ENCODE measurements at places on chromosomes 11 and 22.

- DNase-seq, result no peak
These were observed 1.9 kb downstream of the LGALS2 start for GRCh38 chr22:37578002-37578401.

GRCh38 chr22:25668437-25668836, 73.6 kb upstream of the MYO18B start:
- peak; percentile 91 for DNase-seq

DNA sequence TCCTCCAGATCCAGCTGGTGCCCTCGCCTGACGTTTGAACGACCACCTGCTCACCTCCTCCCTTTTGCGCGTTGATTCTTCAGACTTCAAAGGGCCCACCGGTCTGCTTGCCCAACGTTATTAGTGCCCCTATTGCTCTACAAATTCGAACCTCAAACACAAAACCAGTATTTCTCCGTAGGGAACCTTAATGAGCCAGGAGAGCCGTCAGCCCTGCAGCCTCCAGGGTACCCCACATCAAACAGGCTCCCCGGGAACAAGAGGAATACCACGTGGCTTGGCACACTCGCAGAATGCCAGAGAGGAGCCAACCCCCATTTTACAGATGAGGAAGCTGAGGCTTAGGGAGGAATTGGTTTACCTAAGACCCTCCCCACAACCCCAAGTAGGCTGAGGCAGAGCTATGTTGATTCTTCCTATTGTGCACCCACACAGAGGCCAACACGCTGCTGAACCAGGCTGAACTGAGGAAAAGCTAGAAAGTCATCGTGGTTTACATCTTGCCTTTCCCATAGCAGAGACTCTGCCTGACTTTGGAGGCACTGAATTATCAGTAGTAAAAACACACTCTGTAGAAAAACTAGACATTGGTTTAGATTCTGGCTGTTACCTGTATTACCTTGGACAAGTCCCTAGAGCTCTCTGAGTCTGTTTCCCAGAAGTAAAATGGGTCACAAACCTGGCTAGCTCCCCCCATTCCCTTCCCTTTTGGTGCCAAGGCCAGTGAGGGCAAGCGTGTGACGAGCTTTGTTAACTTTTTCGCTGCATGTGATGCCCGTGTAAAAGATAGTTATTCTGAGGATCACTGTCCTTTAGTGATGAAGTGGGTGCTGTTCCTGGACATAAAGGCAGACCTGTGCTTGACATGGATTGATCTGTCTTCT, 764 bp downstream of the TKFC start:
- DNase-seq, result no peak

DNA sequence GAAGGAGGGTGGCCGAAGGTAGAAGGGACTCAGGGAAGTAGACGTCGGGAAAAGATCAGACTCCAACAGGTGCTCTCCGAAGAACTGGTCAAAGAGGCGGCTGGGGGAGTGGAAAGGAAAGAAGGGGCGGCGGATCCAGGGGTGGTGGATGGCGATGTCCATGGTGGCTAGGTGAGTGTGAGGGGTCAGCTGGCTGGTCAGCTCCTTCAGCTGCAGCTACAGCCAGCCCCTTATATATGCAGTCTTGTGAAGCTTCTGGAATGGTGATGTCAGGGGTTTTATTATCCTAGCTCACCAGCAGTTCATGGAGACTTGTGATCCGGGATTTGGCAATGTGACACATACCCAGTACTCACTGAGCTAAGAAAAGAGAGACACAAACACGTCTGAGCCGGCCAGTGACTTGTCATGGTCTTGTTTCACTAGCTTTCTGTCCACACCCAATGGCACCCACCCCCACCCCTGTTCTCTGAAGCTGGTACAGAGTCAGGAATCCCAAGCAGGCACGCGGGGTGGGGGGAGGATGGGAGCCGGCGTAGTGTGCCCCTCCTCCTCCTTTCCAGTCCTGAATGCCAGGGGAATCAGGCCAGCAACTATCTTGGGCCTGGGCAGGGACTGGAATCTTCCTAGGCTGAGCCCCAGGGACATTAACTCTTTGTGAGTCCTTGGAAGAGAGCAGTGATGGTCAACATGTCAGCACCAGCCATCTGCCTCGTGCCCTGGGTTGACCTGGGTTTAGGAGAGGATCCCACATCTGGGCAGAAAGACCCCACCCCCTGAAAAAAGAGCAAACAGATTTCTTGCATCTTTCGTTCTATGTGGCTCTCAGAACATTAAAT, at the start of gene CRYAB:
Gene CRYAB (minus strand): TSS at position 208 of the 839 bp plus-strand sequence. CDS start 46 bp downstream, at position 162.
- peak; percentile 92 for DNase-seq

- no peak for DNase-seq
These were observed 4.6 kb downstream of the MRGPRX2 start for GRCh38 chr11:19055905-19056304.

DNA sequence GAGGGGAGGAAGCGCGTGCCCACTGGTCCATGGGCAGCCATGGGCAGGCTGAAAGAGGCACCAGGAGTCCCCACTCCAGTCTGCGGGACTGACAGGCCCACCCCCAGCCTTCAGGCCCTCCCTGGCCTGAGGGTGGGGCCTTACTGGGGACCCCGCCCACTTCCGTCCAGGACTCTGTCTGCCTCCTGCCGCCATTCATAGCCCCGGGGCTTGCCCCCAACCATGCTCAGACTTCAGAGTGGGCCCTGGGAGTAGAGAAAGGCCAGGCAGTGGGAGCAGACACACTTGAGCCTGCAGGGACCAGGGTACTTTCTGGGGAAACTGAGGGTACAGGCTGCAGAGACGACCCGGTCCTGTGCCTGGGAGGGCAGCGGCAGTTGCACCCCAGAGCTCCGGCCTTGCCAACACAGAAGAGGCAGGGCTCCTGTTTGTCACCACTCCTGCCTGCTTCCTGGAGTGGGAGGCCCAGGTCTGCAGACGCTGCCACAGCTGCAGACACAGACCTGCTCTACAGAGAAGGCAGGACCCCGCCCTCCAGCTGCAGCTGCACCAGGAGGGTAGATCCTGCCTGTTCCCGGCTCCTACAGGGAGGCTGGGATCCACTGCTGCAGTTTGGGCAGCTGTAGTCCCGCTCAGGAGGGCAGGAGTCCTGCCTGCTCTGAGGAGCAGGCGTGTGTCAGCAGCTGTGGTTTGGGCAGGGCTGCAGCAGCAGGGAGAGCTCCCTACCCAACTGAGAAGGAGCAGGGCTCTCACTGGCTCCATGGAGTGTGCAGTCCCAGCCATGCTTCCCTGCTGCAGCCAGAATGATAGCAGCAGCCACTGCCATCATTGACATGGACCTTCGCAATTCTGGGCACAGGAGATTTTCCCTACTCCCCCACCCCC, 387.9 kb upstream of the ANO3 start:
- DNase-seq, result no peak

GRCh38 chr22:30903876-30904460, 64.6 kb downstream of the MORC2 start:
- no peak for DNase-seq

- no peak for DNase-seq
These were observed 27.6 kb upstream of the CAT start for GRCh38 chr11:34411111-34411510.

DNA sequence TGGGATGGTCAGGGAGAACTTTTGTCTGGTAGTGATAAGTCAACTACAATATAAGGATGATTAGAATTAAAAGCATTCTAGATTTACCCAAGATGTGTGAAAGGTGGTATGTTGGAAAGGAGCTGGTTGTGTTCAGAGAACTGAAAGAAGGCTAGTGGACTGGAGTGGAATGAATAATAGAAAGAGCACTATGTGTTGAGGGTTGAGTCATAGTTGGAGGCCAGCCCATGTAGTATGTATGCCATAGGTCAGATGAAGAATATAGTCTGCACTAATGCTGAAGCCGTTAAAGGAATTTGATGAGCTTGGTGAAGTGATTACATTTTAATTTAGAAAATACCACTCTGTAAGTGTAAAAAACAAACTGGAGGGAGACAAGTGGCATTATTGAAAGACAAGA, 514.1 kb downstream of the CNTN5 start:
- DNase-seq, result peak; percentile 37

DNA sequence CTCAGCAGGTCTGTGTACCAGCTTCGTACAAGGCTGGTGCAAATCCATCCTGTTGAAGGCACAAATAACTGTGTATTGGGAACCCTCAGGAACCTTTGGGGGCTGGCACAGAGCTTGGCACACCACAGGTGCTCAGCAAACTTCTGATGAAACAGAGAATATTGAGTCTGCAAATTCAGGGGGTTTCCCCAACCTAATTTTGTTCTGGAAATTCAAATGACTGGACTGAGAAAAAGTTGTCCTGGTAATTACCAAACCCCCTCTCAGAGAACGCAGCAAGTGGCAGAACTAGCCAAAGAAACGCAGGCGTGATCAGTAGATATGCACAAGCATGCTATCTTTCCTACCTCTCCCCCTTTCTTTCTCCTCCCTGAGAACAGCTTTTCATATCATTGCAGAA, 47.6 kb downstream of the LIF start:
- DNase-seq, result no peak

- peak; percentile 79 for DNase-seq
These were observed 14.3 kb upstream of the ANKK1 start for GRCh38 chr11:113373306-113373705.

GRCh38 chr11:58578635-58579191, at the start of gene ZFP91:
TSS of gene ZFP91 (plus strand) at chr11:58579063. CDS start at chr11:58579282, 219 bp downstream.
- peak; percentile 99 for DNase-seq

GRCh38 chr22:20773793-20774212, at the start of gene SERPIND1:
TSS of gene SERPIND1 (plus strand) at chr22:20774113. CDS start at chr22:20779313, 5,200 bp downstream.
- no peak for DNase-seq

DNA sequence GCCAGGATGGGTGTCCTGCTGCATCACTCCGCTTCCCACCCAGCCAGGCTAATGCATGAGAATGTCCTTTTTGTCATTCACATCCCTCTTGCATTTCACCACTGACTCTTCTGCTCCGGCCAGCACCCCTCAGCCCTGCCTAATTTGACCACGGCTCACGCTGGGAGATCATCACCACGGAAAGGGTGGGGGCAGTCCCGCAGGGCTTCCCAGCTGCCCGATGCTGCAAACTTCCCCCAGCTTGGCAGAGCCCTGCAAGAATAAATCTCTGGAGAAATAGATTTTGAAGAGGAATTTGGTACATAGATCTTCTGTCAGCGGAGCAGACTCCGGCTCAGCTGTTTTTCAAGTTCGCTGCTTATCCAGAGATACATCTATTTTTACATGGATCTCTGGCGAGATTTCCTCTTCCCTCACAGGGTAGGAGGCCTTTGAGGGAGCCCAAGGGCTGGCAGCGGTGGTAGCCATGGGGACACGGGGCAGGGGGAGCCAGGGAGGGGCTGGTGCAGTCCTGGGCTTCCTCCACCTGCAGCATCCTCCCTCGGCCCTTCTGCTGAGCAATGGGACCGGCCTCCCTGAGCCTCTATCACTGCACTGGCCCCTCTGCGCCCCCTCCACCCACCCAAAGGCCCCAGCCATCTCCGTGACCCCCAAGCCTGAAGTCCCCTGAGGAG, 62.6 kb downstream of the BUD13 start:
- DNase-seq, result no peak

Data from cardiac fibroblast (primary cell).